ENCODE measurements at places on chromosomes 3 and 15.
A peak's percentile ranks its signal among the peaks of the same experiment; 100 is the strongest.

- ATAC-seq, result no peak
Measured at GRCh38 chr3:99332276-99332675, 306.1 kb upstream of the COL8A1 start.

GRCh38 chr3:23580096-23580713 lies 225.6 kb upstream of the UBE2E1 start:
- no peak for ATAC-seq

DNA sequence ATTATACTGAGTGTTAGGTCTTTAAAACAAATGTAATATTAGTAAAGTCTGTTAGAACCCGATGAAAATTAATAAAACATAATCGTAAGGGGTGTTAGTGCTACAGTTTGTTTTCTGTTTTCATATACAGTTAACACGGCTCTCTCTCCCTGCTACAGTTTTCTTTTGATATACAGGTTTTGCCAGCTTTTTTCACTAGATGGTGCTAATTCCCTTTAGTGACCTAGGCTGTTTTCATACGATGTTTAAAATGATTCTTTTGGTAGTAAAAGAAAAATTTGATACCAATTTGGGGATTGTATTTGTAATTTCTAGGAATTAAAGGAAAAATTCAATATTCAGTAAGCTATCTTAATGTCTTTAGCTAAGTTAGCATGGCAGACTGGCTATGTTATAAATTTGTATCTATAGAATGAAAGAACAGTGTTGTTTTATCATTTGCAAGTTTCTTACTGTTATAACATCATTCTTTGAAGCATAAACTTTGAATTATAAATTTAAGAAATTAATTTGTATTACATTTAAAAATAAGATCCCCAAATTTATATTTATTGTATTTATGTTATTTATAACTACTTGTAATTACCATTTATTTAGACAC lies 11.5 kb downstream of the APH1B start:
- no peak for ATAC-seq

- ATAC-seq, result no peak
Measured at GRCh38 chr3:1609416-1609815, 489.2 kb upstream of the CNTN4 start.

- ATAC-seq, result peak; percentile 66
Measured at GRCh38 chr3:187919048-187919447, 173.8 kb upstream of the BCL6 start.

DNA sequence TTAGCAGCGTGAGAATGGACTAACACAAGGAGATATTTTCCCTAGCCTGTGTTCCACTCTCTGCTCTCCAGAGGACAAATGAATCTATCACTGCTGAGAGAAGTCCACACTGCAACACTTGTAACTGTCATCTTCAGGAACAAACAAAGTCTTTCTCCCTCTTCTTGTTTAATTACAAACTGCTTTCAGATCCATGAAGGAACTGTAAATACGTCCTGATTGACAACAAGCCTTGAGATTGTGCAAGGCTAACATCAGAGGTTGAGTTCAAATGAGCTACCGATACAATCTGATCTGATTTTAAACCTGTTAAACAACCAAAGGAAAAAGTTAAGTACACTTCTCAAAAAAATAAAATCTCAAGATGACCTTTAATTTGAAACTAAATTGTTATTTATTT lies 638.8 kb upstream of the ADAMTS9 start:
- no peak for ATAC-seq

GRCh38 chr15:48440084-48440483 lies 108.9 kb downstream of the DUT start:
- no peak for ATAC-seq

GRCh38 chr15:50183112-50183794 lies 1.3 kb downstream of the SLC27A2 start:
- peak; percentile 51 for ATAC-seq

DNA sequence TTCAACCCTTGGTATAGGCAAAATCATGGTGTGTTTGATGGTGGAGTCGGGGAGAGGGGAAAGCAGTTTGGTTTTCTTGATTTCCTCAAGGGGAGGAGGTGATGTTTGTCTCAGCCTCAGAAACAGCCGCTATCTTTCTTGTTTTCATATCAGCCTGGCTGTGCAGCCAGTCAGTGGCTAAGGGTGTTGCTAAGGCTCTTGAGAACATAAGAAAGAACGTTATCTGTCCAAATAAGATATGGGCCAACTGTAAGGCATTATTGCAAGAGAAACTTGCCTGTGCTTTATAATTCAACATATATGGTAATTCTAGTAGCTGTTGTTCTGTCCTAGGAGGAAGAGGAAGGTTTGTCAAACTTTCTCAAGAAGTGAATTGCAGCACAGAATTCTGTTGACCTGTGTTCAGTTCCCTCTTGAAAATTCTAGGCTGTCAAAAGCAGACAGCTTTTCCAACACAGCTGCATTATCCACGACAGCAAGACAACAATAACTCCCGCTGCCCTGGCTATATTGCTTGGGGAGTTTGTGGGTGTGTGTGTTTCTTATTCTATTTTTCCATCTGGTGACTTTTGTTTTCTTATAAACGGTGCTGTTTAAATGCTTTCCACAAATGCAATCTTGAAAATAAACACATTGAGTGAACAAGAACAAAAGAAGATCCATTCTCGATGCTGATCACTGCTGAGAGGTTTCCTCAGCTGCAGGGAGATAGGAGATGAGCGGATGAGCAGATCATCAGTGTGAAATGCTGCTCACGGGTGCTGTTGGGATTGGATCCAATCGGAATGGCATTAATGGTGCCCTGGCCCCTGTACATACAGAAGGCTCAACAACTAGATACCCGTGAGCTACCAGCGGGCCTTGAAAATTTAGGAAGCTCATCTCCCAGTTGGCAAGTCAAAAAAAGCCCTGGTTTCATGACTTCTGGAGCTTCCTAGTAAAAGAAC lies 90.8 kb upstream of the TNFAIP8L3 start:
- ATAC-seq, result no peak

GRCh38 chr15:88431441-88431840 lies 35.7 kb downstream of the MRPL46 start:
- ATAC-seq, result no peak

- no peak for ATAC-seq
Measured at GRCh38 chr15:101684877-101685276, 32.7 kb upstream of the TM2D3 start.

DNA sequence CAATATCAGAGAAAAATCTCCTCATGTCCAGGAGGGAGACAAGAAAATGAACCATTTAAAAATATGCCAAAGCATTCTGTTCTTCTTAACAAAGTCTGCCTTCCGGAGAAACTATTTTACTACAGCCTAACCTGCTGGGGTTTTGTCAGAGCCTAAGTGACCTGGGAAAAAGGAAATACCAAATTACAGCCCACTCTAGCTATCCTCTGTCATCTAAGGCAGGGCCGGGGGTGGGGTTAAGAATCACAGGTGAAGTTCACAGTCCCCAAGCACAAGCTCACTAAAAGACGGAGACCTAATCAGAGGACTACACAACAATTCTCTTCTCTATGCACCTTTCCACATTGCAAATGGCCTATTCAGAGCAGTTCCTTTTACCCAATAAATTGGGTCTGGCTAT lies 116.6 kb downstream of the TRIM42 start:
- no peak for ATAC-seq

GRCh38 chr3:169077394-169077906 lies 586.1 kb downstream of the MECOM start:
- ATAC-seq, result no peak

GRCh38 chr3:177495566-177495965 lies 298.3 kb upstream of the TBL1XR1 start:
- ATAC-seq, result no peak

GRCh38 chr3:171813897-171814460 lies 3.7 kb upstream of the PLD1 start:
- peak; percentile 69 for ATAC-seq

DNA sequence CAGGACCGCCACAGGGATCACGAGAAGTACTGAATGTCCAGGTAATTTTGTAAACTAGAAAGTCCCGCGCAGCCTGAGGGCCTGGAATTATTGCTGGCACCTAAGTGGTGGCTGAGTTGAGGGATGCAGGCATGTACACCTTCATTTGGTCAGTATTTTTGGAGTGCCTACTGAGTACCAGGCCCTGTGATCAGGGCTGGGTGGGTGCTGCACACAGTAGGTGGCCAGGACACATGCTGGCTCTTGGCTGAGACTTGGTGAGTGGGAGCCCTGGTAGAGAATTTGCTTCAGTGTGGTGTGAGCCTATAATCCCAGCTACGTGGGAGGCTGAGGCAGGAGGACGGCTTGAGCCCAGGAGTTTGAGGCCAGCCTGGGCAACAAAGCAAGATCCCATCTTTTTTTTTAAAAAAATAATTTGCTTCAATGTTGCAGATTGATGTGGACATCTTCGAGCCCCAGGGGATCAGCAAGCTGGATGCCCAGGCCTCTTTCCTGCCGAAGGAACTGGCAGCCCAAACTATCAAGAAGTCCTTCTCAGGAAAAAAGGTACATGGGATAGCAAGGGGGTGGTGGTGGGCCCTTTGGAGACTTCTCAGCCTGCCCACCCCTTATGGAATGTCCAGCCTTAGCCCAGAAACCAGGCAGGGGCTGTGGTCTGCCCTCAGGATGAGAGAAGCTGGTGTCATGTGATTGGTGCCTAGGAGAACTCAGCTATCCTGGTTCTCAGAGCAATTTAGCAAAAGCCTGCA lies 2.6 kb downstream of the ITIH1 start:
- ATAC-seq, result no peak

GRCh38 chr15:87508086-87508485 lies 748.5 kb downstream of the NTRK3 start:
- no peak for ATAC-seq

DNA sequence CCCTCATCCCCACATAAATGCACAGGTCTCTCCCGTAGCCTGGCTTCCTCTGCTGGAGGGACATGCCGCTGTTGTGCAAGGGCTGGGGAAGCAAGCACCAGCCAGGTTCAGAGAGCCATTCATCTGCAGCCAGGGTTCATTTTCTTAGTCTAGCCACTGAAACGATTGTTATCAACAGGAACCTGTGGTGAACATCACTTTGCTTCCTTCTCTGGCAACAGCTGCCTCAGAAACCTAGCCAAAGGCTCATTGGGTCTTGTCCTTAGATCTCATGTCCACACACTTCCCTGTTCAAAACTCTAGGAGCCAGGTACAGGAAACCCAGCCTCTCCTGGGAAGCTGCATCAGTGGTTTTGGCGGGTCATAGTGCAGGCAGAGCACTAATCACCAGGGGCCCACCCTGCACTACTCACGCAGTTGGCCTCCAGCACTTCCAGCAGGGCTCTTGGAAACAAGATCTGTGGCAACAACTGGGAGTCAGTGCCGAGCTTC lies 47.0 kb downstream of the OXNAD1 start:
- peak; percentile 28 for ATAC-seq

GRCh38 chr3:17057321-17057720 lies 172.6 kb downstream of the PLCL2 start:
- ATAC-seq, result no peak

DNA sequence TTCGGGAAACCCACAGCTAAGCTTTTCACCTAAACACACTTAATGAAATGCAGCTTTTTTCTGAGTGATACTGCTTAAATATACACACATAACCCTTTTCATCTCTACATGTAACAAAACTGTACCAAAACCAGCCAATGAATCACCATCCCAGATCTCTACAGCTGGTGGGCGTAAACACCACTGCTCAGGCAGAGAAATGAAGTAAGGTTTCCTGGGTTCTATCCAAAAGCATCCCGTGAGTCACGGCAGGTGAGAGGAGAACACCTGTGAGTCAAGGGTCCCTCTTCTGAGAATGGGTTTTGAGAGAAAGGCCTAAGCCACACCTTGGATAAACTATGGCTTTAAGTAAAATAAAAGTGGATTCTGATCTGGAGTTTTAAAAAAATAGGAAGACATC lies 2.6 kb downstream of the CLDN1 start:
- peak; percentile 79 for ATAC-seq

DNA sequence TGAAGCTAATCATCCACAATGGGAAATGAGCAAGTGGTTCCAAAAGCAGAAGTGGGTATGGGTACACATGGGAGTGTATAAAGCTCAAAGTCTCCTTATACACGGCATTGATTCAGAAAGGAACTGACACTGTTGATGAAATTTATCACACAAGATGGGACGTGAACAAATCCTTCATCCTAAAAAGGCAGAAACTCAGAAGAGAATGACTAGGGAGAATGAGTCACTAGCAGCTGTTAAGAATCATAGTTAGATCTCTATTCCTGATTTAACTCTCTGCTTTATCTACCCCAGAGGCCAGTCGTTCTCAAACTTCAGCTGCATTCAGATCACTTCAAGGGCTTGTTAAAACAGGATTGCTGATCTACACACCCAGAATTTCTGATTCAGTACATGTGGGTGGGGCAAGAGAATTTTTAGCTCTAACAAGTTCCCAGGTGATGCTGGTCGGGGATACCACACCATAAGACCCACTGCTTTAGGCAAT lies 97.7 kb upstream of the PHLDB2 start:
- peak; percentile 59 for ATAC-seq

DNA sequence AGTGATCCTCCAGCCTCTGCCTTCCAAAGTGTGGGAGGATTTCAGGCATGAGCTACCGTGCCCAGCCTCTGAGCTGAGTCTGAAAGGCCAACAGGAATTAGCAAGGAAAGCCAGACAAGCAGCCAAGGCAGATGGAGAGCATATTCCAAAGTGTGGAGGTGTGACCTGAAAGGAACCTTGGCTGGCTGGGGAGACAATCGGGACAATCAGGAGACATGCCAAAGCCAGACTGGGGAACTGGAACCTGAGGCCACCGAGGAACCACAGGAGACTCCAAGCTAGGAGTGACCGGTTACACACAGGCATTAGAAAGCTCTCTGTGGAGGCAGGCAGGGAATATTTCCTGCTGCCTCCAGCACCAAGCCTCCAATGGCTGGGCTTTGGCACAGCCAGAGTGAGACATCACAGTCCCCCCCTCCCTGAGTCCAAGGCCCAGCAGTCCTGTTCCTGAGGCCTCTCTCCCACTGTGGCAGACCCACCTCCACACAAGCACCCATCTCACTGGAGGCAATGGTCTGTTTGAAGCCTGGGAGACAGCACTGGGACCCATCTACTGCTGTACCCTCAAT lies 4.5 kb upstream of the C15orf39 start:
- ATAC-seq, result no peak

- no peak for ATAC-seq
Measured at GRCh38 chr3:115396801-115397200, 226.5 kb upstream of the GAP43 start.

DNA sequence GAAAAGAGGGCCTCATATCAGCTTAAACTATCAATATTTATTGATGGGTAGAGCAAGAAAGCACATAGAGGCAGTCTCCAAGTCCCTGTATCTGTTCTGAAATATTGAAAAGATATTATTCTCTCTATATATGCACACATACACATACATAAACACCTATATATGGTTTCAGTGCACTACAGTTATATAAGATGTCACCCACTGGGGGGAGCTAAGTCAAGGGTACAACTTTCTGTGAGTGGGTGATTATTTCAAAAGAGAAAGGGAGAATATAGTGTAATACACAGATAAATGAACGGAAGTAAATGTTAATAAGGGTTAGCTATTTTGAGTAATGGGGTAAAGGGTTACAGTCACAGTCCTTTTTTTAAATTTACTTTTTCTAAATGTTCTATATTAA lies 8.8 kb downstream of the SNTN start:
- no peak for ATAC-seq

All from activated CD4-positive, CD25-positive, alpha-beta regulatory T cell treated with anti-CD3 and anti-CD28 coated beads, Interleukin-2, amount 50 U/mL, for 24 hours (primary cell).